Activated T-cell treated with anti-CD3 and anti-CD28 coated beads for 1 hour (primary cell): ENCODE measurements at places on chromosomes 2 and 18.

DNA sequence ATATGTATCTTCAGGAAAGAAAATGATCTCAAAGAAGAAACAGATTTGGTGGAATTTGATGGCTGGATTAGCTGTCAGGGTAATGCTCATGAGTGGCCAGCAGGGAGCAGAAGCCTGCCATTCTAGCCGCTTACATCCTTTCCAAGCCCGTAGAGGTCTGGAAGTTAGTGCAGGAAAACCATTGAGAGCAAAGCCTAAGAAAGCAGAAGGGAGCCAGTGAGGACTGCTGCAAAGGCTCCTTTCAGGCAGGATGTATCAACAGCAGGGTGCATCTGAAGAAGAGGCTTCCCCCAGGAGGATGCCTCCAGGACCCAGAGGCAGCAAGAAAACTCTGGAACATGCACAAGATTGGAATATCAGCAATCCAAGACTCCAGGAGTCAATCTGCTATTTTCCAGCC, 22.9 kb upstream of the LBH start:
- no peak for DNase-seq

GRCh38 chr2:239731422-239731821, 293.7 kb downstream of the NDUFA10 start:
- no peak for DNase-seq

DNA sequence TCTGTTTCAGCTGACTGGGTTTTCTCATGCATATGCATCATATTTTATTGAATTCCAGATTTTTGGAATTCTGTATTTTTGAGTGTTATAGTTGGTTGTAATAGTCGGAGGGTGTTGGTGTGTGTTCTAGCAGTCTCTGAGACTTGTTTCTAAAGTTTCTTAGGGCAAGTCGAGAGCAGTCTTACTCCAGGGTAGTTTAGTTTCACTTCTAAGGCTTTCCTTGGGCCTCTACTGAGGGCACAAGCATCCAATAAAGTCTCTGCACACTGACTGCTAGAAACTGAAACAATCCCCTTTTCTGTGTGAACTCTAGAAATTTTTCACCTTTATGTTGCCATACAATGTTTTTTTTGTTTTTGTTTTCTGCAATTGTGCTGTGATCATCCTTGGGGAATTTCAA, 663.7 kb upstream of the LRATD1 start:
- no peak for DNase-seq

DNA sequence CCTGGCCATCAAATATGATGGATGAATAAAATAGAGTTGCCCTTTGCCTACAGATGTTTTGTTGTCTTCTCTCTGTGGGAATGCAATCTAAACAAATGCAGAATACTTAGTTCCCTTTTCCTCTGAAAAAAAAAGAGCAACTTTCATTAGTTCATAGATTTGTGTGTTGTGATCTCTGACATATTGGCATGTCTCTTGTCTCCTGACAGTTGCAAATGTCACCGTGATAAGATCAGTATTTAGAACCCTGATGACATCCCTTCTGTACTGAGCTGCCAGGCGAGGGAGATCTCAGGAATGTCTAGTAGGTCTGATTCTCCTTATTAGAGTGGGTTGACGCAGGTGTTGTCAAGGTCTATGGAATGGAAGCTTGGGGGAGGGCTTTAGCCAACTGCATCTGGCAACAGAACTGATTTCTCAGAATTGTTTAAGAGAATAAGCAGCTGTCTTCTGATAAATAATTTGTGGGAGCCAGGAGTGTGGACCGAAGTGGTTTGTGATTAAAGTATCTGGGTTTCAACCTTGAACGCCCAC, 130.4 kb downstream of the GALR1 start:
- no peak for DNase-seq

GRCh38 chr18:45156946-45157345, 458.3 kb upstream of the SLC14A2 start:
- no peak for DNase-seq

DNA sequence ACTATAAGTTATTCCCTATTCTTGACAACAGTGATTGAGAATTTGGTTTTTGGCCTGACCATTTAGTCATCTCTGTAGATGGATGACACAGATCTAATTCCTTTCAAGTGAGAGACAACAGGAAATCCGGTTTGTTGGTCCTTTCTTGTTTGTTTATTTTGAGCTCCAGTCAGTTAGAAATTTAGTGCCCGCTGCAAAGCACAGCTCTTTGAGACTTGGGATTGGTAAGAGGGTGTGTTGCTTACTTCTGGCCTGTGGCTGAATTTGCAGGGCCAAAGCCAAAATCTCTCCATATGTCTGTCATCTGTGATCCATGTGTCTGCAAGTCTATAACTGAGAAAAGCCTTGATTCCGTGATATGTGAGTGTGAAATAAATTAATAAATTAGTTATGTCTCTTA, 74.3 kb downstream of the BIN1 start:
- DNase-seq: no peak

- no peak for DNase-seq
Measured at GRCh38 chr2:240498171-240498957, 59.4 kb downstream of the ANKMY1 start.

GRCh38 chr2:70596739-70597138, 43.1 kb upstream of the TGFA start:
- no peak for DNase-seq

DNA sequence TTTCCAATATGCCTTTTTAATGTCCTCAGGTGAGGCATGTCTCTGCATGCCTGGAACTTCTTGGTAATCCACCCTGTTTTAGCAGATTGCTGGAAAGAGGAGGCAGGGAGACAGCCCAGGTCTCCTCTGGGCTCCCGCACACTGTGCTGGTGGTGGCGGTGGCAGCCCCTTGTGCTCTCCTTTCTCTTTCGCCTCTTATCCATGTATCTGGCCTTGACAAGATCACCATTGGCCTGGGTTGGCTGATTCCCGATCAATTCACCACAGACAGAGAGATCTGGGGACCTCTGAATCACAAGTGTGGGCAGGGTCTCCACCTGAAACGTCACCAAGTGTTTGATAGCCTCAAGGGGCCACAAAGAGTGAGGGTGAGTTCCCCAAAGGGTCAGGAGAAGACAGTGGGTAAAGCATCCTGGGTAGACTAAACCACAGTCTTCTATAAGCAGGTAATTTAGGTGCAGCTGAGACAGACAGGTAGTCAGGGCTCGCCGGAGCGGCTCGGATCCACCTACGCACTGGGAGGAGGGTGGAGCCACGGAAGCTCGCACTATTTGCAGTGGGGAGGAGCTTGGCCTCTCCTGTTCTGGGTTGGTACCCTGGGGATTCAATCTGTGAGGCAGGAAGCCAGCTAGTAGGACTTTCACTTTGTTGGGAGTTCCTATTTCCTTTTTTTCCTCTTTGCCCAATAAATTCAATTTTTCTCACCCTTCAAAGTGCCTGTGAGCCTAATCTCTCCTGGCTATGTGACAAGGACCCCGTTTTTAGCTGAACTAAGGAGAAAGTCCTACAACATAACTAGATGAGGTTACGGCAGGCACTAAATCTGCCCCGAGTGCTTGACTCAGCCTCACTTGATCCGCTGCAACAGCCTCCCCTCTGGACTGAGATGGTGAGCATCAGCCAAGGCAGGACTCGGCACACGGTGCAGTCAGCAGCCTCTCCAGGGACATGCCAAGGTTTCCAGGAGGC, 57.6 kb downstream of the SLC4A3 start:
- peak; percentile 19 for DNase-seq
